Stimulated activated CD8-positive, alpha-beta memory T cell treated with anti-CD3 and anti-CD28 coated beads, Interleukin-15, amount 100 ng/mL, for 24 hours (primary cell): ENCODE measurements at places on chromosomes 1 and 21.

GRCh38 chr1:93960641-93961147 is 51.5 kb upstream of the GCLM start:
- no peak for DNase-seq

DNA sequence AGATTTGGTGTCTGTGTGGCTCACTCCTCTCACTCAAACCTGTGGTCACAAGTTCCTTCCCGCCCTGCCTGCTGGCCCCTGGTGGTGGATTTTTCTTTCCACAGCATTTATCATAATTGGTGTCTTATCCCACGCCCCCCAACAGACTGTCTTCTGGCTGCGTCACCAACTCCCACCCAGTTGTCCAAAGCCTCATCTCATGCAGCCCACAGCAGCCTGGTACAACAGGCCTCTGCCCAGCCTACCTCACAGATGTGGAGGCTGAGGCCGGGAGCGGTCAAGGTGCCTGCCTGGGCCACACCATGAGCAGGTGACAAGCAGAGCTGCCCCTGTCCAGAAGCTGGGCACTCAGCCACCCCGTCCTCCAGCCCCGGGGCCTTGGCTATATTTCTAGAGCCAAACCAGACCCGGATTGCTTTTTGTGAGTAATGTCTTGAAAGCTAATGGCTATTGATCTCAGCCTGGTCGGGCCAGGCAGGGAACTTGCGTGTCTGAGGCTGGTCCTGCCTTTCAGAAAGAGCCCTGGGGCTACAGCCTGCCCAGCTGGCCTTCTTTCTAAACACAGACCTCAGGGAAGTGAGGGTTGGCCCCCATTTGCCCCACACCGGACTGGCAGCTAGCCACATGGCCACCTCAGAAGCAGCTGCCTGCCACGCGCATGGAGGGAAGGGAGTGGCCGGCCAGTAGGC is 2.6 kb downstream of the KCNAB2 start:
- DNase-seq = no peak

- no peak for DNase-seq
Observed at GRCh38 chr1:58732087-58732775, 32.4 kb upstream of the MYSM1 start.

DNA sequence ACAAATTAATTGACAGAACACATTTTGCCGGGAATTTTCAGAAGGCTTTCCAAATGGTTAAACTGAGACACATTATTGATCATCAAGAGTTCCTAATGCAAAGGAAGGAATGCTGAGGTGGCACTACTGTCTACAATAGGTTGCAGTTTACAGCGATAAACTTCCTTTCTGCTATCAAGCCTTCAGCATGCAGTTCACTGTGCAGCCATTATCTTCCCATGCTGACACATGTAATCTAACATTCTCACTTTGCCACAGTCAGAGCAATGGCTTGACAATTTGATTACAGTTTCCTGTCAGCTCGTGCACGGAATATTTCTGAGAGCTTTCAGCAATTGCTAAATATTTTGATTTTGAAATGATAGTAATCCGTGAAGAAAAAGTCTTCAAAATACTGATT is 166.9 kb upstream of the PRMT6 start:
- no peak for DNase-seq

DNA sequence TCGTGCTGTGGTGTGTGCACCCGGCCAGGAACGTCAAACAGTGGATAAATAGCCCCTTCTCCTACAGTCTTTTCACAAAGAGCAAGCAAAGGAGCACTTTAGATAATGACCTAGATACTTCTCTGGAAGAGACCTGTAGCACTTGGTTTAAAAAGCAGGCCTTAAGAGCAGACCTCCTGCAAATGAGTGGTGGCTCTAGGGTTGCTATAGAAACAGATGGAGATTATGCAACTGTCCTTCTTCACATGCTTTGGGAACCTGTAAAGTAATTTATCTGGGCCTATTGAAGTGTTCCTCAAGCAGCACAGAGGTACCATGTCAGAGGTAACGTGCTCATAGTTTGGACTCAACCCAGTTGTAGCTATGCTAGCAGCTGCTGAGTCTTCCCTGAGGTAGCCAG is 208.2 kb upstream of the KIAA0040 start:
- DNase-seq = no peak

DNA sequence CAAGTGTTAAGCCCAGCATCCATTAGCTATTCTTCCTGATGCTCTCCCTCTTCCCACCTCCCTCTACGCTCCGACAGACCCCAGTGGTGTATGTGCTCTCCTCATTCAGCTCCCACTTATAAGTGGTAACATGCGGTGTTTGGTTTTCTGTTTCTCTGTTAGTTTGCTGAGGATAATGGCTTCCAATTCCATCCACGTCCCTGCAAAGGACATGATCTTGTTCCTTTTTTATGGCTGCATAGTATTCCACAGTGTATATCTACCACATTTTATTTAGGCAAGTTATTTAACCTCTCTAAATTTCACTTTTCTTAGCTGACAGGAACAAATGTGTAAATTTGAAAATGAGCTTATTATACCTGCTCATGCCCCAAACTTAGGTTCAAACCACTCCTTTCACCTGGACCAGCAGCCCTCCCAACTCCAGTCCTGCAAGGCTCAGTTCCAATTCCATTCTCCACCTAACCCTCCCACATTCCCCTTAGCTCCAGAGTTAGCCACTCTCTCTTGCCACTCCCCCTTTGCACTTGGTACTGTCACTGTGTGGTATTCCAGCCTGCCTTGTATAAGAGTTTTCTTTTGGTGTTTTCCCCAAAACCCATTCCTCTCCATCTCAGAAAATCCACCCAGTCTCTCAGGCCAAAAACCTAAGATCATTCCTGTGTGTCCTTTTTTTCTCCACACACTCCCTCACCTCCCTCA is 1.7 kb upstream of the PEF1 start:
- DNase-seq = no peak

GRCh38 chr1:46401964-46402626 is 8.0 kb downstream of the FAAH start:
- no peak for DNase-seq

DNA sequence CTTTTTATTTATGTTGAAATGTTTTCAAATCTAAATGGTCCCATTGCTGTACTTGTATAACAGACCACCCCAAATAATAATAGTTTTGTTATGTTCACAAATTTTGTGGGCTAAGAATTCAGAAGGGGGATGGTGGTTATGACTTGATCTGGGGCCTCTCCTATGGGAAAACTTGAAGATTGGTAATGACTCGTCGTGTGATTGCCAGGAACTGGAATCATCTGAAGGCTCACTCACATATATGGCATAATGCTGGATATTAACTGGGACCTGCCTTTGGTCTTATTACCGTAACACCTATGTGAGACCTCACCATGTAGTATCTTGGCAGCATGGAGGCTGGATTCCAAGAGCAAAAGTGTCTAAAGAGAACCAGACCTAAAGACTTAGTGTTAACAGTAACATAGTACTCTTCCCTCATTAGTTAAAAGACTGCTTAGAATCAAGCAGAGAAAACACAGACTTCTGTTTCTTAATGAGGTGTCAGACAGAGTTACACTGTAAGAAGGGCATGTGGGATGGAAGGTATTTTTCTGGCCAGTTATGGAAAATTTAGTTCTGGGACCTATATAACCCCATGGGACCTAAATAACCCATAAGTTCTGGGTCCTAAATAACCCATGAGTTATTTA is 11.9 kb downstream of the LYPLAL1 start:
- DNase-seq = no peak

- DNase-seq = no peak
Observed at GRCh38 chr1:203453016-203453415, 22.6 kb upstream of the PRELP start.

DNA sequence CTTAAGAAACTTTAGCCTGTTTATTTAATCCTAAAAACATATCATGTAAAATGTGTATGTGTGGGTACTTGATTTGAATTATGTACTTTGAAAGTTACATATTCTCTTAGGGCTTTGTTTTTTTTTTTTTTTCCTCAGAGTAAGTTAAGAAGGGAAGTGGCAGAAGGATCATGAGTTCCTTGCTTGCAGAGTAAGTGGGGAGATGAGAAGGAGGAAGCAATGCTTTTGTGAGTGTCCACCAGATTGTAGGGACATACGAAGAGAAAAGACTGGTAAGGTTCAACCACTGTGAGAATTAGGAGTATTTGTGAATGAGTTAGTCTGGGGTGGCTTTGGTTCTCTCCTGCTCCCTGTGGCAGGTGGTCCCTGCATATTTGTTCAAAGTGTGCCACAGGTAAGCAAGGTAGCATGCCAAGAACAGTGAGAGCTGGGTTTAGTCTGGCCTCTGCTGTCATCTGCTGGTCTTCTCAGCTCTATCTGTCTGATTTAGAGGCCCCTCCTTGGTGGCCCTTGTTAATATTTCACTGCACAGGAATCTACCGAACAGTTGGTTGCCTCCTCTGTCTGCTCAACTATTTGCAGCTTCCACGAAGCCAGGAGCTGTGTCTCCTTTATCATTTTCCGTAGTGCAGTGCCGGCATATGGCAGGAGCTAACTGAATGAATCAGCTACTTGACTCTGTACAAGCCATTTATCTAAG is 9.5 kb downstream of the DNM3 start:
- no peak for DNase-seq

DNA sequence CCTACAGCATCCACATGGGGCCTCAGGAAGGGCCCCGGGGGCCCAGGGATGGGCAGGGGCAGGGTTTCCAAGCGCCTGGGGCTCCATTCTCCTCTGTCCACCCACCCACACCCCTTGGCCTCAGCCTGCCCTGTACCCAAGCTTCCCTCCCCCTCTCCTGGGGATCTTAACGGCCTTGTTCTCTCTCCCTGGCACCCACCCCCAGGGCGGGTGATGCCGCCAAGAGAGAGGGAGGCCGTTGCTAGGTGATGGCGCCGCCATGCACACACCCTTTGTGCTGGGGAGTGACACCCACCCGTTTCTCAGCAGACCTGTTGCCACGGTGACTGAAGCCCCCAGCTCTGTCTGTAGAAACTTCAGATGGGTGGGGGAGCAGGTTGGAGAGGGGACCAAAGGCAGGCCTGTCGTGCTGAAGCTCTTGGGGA is 7.6 kb downstream of the GPR37L1 start:
- no peak for DNase-seq

DNA sequence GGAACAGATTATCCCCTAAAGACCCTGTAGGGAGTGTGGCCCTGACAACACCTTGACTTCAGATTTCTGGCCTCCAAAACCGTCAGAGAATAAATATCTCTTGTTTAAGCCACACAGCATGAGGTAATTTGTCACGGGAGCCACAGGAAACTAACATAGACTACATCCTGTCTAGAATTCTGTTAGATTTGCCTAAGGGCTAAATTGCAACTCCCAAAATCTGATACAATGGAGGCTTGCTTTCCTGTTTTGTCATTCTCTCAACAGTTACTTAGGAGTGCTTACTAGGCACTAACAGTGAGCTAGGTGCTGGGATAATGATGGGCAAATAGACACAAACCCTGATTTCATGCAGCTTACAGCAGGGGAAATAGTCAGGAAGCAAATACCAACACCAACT is 141.6 kb downstream of the MIS18A start:
- DNase-seq = no peak

GRCh38 chr1:180535418-180535999 is 23.3 kb upstream of the OVAAL start:
- no peak for DNase-seq

DNA sequence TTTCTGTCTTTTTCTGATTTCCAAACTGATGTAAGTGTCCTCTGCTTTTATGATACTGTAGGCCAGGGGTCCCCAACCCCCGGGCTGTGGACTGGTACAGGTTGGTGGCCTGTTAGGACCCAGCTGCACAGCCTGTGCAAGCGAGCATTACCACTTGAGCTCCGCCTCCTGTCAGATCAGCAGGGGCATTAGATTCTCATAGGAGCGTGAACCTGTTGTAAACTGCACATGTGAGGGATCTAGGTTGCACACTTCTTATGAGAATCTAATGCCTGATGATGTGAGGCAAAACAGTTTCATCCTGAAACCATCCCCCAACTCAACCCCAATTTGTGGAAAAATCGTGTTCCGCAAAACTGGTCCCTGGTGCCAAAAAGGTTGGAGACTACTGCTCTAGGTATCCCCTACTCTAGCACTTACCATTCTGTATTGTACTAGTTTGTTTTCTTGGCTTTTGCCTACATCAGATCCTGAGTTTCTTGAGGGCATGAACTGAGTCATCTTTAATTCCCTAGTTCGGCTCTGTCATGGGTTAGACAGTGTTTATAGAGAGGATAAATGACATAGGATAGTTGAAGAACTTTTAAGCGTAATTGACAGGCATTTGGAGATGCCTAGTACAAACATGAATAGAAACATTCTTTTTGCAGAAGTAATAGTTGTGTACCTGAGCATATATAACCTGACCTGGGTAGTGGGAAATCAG is 4.1 kb downstream of the ABCD3 start:
- no peak for DNase-seq

GRCh38 chr1:234989479-234990327 is 138.9 kb downstream of the TOMM20 start:
- DNase-seq = no peak

DNA sequence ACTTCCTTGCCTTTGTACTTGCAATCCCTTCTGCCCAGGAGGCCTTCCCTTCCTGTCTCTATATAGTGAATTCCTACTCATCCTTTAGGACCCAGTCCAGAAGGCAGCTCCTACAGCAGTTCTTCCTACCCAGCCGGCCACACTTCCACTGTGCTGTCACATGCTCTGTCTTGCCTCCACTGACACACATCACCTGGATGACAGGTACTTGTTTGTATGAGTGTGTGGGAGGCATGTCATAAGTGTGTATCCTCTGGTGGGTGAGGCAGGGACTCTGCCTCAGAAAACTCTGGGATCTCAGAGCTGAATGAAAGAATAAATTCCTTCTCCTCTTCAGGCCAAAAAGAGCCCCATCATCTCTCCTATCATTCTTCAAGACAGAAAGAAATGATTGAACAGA is 5.1 kb upstream of the OSCP1 start:
- DNase-seq = no peak

- DNase-seq = no peak
Observed at GRCh38 chr1:193498088-193498655, 311.8 kb upstream of the B3GALT2 start.

- DNase-seq = no peak
Observed at GRCh38 chr1:96234299-96234698, 487.3 kb upstream of the PTBP2 start.

- no peak for DNase-seq
Observed at GRCh38 chr1:78102916-78103315, 57.1 kb downstream of the GIPC2 start.

DNA sequence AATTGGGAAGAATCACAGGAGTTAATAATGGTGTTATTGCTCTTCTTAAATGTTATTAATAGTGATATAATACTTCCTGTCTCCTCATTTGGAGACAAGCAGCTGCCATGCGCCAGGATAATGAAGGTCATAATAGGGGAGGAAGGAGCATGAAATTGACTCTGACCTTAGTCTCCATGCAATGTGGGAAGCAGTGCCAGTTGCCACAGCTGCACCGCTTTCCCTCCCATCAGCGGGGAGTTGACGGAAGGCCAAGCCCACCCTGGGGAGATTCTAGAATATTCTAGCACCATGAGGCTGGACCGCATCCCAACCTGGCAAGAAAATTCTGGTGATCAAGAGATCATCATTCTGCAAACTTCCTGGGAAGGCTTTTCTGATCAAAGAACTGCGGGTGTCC is 11.0 kb upstream of the OLIG1 start:
- DNase-seq = no peak
